ENCODE measurements at places on chromosomes 11 and 22.

- no peak for DNase-seq
These were observed 21.7 kb downstream of the PTPN5 start for GRCh38 chr11:18769802-18770456.

- DNase-seq, result no peak
These were observed 49.7 kb downstream of the EXT2 start for GRCh38 chr11:44145011-44145775.

- DNase-seq, result no peak
These were observed 51.2 kb downstream of the CSTF3 start for GRCh38 chr11:33110083-33110482.

DNA sequence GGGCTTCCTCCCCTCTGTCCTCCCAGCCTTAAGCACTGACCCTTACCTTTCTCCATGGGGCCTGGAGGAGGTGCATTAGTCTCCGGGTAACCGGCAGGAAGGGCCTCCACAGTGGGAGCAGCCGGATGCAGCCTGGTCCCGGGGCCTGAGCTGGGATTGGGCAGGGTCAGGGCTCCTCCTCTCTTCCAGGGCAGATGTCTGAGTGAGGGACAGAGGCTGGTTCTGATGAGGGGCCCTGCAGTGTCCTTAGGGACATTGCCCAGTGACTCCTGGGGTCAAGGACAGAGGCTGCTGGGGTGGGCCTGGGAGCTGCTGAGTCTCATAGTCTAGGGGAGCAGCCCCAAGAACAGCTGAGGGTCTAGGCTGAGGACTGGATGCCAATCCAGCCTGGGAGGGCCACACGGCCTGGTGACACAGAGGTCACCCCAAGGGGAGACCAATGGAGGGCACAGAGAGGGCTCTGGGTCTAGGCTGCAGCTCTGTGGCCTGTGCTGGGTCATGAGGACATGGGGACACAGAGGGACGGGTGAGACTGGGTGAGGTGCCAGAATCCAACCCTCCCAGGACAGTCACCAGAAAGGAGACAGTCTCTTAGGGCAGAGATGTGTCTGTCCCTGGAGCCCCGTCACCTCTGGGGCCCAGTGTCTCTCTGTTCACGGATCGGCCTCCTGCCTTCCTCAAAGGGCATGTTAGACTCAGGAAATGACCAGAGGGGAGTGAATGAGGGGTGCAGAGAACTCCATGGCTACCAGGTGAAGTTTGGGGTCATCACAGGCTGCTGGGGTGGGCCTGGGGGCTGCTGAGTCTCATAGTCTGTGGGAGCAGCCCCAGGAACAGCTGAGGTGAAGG is 6.5 kb downstream of the IGLL5 start:
- DNase-seq, result no peak

DNA sequence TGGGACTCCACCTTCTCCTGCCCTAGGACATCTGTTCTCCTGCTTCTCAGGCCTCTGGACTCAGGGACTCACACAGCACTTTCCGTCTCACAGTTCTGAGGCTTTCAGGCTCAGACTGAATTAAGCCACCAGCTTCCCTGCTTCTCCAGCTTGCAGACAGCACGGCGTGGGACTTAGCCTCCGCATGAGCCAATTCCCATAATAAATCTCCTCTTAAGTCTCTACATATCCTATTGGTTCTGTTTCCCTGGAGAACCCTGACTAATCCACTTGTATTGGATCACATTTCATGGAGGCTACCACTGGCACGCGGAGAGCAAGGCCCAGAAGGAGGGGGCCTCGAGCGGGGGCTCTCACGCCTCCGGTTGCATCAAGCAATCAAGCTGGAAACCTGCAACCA is 1313.6 kb downstream of the TBC1D22A start:
- no peak for DNase-seq

DNA sequence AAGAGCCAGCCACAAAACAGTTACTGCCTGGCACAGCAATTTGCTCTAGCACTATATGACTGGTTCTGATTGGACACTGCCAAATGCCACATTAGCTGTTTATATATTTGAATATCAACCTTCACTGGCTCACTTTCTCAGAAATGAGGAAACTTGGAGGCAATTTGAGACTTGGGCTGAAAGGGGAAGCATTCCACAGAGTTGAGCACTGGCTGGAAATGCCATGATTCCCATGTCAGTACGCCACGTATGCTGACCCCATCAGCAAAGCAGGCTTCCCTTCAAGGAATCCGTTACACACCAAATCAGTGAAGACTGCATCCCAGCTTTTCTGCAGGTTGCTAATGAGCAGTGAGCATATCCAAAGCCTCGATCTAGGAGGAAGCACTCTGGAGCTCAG is 34.7 kb downstream of the GALNT18 start:
- DNase-seq, result no peak

DNA sequence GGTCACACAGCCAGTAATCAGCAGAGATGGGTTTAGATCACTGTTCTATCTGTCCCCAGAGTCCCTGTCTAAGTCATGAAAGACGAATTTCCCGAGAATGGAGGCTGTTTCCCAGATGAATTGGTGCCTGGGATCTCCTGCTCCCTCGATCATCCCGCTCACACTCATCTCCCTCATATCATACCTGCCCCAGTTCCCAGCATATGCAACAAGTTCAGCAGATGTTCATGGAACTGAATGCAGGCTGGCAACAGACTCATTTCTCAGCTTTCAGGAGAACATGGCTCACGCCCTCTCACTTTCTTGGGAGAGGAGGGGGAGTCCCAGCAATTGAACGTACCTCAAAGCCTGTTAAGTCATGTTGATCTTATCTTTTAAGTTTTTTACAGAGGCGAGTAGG is 22.1 kb downstream of the CD6 start:
- DNase-seq, result no peak

GRCh38 chr11:83159902-83160865 is 3.3 kb downstream of the PCF11 start:
- no peak for DNase-seq

- peak; percentile 93 for DNase-seq
These were observed 26.9 kb downstream of the SUSD2 start for GRCh38 chr22:24208012-24208749.

DNA sequence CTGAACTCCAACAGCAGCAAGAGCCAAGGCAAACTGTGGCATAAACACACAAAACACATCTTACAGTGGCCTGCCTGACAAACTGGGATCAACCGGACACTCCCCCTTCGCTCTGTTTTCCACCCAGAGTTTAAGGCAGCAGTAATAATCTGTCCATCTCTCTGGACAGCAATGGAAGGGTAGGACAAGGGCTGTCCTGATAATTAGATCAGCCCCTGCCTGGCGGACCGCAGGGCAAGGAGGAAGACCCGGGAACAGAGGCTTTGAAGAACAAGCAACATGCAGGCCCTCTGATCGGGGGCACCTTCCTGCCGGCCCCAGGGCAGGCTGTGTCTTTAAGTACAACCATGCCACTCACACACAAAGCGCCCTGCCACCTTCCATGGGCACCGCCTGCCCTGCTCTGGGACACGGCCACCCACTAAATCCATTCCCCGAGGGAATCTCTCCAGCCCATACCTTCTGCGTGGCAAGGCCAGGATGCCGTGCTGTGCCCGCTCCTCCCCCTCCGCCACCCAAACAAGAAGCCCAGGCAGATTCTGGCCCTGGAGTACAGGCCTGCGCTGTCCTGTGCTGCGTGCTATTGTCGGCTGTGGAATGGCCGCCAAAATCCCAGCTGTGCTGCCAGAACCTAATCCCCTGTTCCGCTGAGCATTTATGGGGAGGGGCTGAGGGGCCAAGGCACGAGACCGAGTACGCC is 38.8 kb downstream of the NUMA1 start:
- peak; percentile 56 for DNase-seq

DNA sequence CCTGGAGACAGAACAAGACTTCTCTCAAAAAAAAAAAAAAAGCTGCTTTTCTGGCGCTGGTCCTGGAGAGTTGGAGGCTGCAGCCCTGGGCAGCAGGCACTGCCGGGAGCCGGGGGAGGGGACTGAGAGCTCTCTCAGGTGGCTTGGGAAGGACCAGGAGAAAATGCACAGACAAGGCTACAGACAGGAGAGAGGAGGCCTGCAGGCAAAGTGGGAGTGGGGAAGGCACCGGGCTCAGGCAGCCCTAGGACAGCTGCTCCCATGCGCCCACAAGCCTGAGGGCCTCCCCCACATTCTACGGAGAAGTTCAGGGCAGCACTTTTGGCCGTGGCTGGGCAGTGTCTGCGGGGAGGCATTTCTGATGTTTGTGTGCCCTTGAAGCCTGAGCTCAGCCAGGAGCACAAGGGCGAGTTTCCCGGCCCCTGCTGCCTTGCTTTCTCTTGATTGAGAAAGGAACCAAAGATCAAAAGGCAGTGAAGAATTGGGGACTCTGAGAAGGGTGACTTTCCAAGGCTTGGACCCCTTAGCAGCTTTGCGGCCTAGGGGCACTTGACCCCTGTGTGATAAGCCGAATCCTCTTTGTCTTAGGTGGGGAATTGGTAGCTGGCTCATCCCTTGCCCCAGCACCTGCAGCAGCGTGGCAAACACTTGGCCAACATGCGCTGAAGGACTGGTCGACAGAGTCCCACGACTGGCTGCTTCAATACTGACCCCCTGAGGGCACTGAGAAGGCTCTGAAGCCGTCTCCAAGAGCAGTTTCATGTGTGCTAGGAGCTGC is 35.3 kb downstream of the PPM1F start:
- no peak for DNase-seq
